ENCODE measurements at places on chromosomes 6 and 20.

- no peak for DNase-seq
Observed at GRCh38 chr6:148747145-148747470, 278 bp downstream of the UST start.

DNA sequence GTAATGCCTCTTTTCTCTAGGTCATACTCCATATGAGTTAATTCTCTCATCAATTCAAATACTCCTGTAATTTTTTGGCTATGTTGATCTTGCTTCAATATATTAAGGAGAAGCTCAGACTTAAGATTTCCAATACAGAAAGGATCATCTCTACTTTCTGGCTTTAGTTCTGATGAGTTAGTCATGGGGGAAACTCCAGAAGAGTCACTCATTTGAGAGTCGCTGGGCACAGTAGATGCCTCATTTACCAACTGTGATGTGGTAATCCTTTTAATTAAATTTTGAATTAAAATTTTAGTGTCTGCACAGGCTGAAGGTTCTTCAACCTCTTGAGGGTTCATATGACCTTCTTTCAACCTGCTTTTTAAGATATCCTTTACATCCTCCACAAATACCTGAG, 38.5 kb downstream of the DST start:
- no peak for DNase-seq

DNA sequence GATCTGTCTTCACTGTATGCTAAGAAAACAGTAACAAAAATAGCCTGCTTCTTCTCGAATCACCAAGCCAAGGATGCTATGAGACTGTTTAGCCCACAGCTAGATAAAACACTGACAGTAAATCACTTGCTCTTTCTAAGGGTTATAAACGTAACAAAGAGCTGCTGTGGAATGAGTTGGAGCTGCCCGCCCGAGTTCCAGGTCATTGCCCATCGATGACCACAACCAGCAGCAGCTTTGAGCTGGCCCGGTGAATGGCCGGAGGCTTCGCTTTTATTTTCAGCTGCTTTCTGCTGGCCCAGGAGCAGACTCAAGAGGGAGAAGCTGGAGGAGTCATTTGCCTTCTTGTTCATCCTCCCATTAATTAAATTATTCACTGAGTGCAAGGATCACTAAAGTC, 82.2 kb upstream of the CDH4 start:
- DNase-seq, result no peak

- no peak for DNase-seq
Observed at GRCh38 chr6:159066483-159066882, 21.7 kb upstream of the TAGAP start.

DNA sequence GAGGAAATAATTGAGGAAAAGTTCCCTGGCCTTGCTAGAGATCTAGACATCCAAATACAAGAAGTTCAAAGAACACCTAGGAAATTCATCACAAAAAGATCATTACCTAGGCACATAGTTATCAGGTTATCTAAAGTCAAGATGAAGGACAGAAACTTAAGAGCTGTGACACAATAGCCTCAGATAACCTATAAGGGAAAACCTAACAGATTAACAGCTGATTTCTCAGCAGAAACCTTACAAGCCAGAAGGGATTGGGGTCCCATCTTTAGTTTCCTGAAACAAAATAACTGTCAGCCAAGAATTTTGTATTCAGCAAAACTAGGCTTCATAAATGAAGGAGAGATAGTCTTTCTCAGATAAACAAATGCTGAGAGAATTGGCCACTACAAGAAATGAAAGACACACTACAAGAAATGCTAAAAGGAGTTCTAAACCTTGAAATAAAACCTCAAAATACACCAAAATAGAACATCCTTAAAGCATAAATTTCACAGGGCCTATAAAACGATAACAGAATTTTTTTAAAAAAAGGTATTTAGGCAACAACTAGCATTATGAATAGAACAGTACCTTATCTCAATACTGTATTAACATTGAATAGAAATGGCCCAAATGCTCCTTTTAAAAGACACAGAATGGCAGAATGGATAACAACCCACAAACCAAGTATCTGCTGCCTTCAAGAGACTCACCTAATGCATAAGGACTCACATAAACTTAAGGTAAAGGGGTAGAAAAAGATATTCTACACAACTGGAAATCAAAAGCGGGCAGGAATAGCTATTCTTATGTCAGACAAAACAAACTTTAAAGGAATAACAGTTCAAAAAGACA, 9.7 kb downstream of the RNGTT start:
- DNase-seq, result no peak

- DNase-seq, result no peak
Observed at GRCh38 chr6:29853245-29853644, 25.6 kb downstream of the HLA-G start.

- no peak for DNase-seq
Observed at GRCh38 chr20:13794667-13795066, 9.8 kb downstream of the NDUFAF5 start.

DNA sequence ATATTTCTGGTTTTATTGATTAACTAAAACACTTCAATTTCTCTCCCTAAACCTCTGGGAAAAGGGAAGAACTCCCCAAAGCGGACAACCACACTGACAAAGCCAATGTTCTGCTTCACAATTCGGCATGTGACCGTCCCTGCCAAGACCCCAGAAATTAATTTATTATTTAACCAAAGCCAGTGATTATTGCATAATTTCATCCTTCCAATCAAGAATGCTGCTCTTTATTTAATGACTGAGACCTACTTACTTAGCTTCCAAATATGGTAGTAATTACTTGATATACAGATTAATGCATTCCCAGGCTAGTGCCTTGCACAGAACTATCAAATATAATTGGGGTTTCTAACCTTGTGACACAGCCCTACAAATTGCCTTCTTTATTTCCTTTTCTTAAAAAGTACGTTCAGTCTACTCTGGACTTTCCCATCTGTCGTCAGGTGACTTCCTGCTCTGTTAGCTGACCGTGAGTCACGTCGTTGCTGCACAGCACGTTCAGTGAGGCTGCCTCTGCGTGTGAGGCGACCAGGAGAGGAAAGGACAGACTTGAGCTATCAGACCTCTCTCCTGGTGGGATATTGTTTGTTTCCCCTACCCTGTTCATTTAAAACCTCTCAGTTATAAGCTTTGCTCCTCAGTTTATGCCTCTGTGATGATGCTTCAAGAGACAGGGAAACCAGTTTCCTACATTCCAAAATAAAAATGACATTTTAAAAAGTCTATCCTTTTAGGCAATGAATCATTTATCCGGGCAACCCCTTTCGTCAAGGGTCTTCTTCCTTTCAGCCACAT, 55.7 kb upstream of the TNFAIP3 start:
- no peak for DNase-seq

DNA sequence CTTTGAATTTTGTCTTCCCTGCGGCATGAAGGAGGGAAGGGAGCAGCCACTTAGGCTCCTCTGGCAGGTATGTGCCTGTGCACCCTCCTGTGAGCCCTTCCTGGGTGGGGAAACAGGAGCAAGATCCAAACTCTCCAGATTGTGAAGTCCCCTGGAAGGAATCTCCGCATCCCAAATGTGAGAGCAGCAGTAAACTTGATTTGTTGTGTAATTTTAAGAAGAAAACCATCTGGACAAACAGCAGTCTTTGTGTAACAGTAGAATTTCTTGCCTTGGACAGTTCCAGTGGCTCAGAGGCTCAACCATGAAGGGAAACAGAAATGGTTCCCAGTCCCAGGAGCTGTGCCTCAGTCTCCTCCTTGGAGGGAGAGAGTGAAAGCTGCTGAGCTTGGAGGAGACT, 39.7 kb downstream of the CDH26 start:
- no peak for DNase-seq

DNA sequence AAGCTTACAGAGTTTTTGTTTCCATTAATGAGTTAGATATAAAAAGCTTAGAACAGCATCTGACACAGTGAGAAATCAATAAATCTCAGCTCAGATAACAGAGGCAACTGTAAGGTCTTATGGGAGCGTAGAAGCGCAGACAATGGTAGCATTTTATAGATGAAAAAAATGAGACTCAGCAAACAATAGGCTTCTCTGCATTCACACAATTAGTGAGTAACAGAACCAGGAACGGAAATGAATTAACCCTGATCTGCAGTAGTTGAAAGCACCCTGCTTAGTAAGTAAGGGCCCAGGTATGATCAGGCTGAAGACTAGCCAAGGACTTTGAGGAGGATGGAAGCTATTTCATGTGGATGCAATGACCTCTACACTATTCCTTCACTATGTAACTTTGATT, 147.2 kb upstream of the EYA4 start:
- DNase-seq, result no peak

DNA sequence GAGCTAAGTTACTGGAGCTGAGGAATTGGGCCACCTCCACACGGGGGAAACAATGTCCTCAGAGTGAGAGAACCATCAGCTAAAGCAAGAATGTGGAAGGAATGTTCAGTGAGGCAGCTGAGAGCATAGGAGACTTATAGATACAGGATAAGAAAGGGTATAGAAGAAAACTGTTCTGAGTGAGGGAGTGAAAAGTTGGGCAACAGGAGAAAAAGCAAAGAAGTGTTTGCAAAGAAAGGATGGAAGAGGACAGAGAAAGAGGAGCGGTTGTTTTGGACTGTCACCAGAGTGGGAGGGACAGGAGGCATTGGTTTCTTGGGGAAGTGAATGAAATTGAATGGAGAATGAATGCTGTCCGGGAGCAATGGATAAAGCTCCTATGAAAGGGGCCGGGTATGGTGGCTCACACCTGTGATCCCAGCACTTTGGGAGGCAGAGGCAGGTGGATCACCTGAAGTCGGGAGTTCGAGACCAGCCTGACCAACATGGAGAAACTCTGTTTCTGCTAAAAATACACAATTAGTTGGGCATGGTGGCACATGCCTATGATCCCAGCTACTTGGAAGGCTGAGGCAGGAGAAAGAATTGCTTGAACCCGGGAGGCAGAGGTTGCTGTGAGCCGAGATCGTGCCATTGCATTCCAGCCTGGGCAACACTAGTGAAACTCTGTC, 296.5 kb downstream of the ADGB start:
- no peak for DNase-seq

DNA sequence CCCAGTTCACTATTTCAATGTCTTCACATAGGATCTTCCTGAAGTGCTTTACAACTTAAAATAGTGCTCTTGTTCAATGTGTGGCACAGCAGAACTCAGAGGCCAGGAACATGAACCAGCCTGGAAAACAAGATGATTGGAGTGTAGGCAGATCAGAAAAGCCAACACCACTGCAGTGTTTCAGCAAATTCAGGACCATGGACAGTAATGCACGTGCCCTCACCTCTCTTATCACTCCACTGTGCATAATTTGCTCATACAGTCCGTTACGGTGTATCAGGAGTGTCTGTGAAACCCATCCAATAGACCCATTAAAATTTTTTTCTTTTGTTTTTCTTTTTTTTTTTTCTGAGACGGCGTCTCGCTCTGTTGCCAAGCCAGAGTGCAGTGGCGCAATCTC, 27.6 kb upstream of the HACE1 start:
- no peak for DNase-seq

- DNase-seq, result no peak
Observed at GRCh38 chr6:122676146-122676545, 65.9 kb downstream of the PKIB start.

DNA sequence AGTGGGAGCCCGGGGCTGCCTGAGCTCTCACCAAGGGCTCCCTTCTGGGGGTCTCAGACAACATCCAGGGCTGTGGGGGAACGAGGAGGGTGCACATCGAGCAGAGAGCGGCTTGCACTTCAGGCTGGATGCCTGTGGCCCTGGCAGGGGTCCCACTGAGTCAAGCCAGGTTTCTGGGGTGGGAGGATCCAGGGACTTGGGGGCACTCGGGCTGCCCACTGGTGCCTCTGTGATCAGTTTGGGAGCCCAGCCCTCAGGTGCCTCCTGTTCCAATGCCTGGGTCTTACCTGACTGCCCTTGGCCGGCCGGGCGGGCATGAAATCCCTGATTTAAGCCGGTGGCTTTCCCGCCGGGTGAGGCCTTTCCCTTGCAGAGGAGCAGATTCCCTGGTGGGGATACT, 470 bp downstream of the COL20A1 start:
- no peak for DNase-seq

- no peak for DNase-seq
Observed at GRCh38 chr20:48544402-48545339, 283.1 kb downstream of the PREX1 start.

DNA sequence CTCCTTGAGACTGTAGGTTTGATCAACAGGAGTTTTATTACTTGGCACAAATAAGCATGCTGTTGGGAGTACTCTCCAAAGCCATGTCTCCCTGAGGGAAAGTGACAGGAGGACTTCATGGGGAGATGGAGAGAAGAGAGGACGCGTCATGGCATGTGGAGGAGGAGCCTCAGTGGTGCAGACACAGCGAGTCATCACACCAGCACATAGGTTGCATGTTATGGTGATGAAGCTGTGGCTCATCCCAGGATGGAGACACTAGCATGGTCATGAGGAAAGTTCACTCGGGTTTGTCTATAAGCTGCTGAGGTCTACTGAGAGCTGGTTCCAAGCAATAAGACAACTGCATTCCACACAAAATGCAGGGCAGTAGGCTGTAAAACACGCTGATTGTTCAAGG, 13.2 kb upstream of the SSTR4 start:
- DNase-seq, result no peak

DNA sequence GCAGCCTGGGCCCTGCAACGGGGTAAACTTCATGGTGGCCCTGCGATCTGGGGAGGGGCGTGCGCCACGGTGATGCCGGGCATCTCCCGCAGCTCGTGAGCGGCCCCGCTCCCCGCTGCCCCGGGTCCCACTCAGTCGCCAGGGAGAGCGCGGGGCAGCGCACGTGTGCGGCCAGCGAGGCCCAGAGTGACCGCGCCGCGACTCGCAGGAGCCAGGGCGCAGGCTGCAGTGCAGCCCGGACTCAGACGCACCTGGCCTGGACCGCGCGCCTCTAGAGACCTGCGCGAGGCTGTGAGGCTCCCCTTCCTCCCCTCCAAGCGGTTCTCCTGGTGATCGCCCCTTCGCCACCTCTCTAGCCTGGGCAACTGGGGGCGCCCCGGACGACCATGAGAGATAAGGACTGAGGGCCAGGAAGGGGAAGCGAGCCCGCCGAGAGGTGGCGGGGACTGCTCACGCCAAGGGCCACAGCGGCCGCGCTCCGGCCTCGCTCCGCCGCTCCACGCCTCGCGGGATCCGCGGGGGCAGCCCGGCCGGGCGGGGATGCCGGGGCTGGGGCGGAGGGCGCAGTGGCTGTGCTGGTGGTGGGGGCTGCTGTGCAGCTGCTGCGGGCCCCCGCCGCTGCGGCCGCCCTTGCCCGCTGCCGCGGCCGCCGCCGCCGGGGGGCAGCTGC, 652 bp downstream of the BMP6 start:
- no peak for DNase-seq

- DNase-seq, result no peak
Observed at GRCh38 chr6:144449911-144450597, 164.9 kb downstream of the UTRN start.
